ENCODE measurements at places on chromosomes 5 and 9.

DNA sequence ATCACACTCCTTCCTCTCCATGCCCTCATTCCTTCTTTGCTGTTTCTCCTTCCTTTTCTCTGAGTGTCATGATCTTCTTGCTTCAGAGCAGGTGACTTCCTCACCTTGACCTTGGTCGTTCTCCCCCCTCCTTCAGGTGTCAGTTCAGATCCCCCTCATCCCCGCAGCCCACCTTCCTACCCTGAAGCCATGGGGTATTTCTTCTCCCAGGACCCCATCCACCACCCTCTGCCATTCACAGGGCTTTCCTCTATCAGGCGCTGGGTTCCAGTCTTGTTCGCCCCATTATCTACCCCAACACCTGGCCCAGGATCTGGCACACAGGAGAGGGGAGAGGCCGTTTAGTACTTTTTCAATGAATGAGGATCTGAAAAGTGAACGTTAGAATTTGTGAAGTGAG is 101.0 kb downstream of the NSG2 start:
- DNase-seq = no peak

GRCh38 chr5:153619771-153620170 is 129.3 kb downstream of the GRIA1 start:
- DNase-seq = no peak

- no peak for DNase-seq
Observed at GRCh38 chr9:33273972-33274328, 9.1 kb downstream of the CHMP5 start.

DNA sequence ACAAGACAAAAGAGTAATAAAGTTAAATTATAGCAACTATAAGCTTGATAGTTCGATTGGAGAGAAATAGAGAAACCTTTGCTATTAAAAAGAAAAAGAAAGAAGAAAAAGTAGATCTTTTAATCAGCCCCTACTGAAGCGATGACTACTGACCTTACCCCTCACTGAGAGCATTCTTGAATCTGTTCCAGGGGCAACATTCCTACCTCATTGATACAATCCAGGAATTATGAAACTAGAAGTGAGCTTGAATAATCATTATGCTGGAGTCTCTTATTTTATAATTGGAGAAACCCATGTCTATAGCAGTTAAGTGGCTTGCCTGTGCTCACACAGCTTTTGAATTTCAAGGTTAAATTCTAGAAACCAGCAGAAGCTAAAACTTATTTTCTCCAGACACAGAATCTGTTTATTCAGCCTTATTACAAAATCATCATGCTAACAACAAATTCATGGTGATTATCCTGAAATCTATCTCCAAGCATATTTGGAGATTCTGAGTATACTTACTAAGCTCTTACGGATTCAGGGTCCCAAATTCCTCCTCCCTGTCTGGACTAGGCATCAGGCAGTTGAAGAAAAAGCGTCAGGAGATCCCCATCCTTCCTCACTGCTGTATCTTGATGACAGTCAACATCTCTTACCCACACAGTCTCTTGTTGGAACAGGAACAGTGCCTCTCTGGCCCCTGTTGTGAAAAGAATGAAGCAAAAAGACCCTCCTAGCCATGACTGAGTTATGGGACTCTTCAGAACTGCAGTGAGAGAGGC is 547.6 kb upstream of the WWC1 start:
- DNase-seq = no peak

DNA sequence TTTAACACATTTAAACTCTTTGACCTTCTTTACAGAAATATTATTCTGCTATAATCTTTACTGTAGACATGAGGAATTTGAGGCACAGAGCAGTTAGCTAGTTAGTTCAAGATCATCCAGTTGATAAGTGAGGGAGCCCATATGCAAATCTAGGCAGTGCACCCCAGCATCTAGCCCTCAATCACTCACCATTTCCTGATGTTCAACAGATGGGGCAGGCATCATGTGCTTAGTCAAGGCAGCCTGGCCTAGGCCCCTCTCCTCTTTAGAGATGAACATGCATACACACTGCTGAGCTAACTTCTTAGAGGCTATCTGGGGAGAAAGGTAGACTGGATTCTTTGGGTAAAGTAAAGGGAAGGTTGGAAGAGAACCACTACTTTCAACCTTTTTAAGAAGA is 206.8 kb upstream of the SLC24A2 start:
- DNase-seq = no peak

- no peak for DNase-seq
Observed at GRCh38 chr5:84450617-84451414, 66.1 kb upstream of the EDIL3 start.

- no peak for DNase-seq
Observed at GRCh38 chr5:58322453-58322852, 137.4 kb downstream of the PLK2 start.

DNA sequence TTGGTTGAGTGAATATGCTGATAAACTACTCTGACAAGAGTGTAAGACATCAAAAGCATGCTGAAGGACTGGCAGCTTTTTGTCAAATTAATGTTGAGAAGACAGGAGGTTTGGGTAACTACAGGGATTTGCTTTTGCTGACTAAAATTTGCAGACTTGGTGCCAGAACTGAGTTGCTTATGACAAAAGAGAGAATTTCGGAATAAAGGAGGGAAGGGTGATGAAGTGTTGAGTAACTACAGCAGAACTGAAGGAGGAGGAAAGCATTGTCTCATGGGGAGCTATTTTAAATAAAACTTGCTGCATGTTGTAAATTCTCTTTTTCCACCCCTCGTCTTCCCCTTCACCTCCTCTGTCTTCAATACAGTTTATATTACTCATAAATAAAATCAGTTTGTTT is 296.1 kb downstream of the YTHDC2 start:
- no peak for DNase-seq

DNA sequence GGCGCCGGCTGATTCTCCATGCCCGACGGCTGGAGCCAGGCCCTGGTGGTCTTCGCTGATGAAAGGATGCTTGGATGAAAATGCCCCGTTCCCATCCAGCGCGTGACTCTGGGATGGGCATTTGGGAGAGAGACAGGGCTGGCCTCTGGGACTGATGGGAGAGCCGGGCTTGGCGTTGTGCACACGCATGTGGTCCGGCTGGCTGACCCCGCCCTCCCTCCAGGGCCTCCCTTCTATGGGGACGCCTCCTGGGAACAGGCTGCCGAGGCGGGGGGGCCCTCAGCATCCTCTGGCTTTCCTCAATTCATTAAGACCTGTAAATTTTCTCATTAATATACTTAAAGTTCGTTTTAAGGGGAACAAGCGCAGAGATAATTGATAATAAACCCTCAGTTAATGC is 36.8 kb downstream of the UNC5A start:
- DNase-seq = no peak

DNA sequence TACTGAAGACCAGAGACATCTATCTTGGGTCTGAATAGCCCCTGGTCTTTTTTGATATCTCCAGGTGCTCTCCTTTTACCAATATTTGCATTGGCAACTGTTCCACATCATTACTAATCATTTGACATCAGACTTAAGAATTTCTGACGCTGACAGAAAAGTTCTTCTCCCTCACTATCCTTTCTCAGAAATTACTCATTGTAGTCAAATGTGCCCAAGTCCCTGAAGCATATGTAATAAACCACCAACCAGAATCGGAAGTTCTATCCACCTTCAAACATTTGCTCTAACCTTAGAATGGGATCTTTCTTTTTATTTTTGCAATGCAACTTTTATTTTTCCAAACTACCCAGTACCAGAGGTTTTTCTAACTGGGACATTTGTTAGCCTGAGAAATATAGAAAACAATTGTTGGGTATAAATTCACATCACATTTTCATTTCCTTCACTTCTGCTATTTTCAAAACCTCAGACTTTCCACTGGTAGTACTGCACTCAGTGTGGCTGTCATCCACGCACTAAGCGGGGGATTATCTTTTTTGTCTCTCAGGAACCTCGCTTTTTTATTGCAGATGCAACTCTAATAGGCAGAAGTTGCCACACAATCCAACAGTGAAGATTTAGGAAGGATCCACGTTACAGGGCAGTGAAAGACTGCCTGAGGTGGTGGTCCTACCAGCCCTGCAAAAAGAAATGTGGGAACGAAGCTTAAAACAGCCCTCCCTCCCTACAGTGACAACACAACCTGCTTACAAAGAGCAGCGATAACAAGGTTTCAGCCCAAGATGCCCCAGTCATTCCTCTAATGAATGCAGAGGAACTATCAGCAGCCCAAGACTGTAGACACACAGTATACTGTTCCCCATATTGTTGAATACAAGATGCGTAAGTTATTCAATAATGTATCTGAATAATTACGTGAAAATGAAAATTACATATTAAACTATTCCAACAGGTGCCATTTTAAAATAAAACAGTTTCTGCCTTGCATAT is 201.2 kb downstream of the EBF1 start:
- no peak for DNase-seq

DNA sequence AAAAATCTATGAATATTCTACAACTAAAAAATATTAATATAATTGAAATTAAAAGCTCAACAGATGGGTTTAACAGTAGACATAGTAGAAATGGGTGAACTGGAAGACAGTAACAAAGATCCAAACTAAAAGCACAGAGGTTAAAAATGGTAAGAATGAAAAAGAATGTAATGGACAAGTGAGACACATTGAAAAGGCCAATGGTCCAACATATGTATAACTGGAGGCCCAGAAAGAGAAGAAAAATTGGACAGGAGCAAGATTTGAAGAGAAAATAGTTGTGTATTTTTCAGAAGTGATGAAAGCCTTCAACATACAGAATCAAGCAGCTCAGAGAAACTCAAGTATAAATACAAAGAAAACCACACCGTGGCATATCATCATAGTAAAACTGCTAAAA is 58.6 kb downstream of the PCDHGC5 start:
- no peak for DNase-seq

DNA sequence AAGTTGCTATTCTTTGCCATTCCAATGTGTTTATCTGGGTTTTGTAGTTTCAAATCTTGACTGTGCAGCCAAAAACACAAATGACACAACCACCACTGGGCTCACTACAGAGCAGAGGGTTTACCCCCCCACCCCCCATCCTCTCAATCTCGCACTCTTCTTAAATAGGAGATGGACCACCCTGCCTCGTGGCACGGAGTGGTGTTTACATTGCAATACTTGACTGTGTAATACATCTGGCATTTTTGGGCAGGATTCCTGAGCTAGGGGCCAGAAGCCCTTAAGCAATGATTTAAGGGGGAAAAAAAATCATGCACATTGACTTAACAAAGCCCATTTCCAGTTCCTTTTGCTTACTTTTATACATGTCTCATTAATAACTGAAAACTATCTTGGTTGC is 19.0 kb downstream of the PTCH1 start:
- DNase-seq = no peak

DNA sequence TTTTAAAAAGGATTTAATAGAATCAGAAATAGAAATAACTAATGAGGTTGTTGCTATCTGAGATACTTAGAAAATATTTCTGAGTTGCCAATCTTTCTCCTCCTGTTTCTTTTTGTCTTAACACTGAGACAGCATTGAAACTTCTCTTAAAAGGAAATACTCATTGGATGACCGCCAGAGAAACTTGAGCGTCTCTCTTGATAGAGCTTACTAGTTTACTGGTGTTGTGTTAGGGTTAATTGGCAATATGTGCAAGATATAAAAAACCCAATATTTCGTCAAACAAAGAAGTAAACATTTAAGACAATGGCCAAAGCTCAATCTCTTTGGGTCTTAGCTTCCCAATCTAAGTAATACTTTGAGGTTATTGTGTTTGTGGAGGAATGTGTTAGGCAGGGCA is 176.4 kb upstream of the CHD1 start:
- DNase-seq = no peak

- DNase-seq = no peak
Observed at GRCh38 chr5:135467051-135467625, 15.0 kb upstream of the TIFAB start.

GRCh38 chr5:132753135-132753987 is 6.1 kb downstream of the CCNI2 start:
- no peak for DNase-seq

DNA sequence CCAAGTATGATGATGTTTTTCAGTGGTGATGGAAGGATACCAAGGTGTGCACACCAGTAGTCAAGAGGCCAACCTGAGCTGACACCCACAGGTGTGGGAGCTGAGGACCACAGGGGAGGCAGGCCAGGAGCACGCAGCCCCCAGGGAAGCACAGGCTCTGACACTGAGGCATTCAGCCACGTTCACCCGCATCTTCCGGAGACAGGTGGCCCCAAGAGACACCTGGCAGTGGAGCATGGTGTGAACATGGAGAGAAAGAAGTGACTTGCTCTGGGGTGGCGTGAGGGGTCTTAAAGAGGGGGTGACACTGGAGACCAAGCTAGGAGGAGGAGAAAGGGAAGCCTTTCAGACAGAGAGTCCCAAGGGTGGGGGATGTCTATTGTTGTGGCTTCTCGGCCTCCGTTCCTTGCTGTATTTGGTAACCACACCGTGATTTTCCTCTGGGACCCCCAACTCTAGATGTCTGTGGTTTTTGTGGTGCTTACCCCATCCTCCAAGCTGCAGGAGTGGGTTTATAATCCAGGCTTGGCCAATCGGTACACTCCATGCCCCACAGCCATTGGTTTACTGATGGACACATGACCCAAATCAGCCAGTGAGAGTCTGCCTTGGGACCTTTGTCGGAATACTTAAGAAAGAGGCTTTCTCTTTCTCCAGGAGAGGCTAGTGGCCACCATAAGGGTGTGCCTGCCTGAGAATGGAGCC is 84.6 kb downstream of the HRH2 start:
- DNase-seq = no peak

GRCh38 chr5:77846422-77847128 is 70.4 kb upstream of the TBCA start:
- DNase-seq = no peak

GRCh38 chr9:10026443-10026984 is 586.3 kb downstream of the PTPRD start:
- no peak for DNase-seq

DNA sequence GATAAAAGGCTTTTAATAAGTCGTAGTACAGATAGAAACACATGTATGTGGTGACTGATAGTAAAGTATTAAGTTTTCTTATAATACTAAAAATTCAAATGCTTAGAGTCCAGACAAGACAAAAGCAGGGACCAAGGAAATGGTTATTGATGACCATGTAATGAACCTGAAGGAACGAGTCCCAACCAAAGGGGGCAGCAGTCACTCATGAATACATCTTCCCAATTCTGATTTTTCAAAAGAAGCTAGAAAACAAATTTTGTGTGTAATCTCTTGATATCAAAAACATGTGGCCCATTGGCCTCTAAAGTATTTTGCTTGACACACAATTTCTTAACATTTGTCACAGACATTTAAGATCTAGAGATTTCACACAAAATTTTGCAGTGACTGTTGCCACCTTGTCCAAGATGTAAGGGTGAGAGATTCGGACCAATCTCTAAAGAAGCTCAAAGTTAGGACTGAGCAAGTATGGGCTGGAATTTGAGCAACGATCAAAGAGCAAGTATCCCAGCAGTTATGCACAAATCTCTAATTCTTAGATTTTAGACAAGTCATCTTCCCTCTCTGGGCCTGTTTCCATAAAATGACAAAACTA is 66.8 kb downstream of the ARL15 start:
- peak; percentile 6 for DNase-seq

DNA sequence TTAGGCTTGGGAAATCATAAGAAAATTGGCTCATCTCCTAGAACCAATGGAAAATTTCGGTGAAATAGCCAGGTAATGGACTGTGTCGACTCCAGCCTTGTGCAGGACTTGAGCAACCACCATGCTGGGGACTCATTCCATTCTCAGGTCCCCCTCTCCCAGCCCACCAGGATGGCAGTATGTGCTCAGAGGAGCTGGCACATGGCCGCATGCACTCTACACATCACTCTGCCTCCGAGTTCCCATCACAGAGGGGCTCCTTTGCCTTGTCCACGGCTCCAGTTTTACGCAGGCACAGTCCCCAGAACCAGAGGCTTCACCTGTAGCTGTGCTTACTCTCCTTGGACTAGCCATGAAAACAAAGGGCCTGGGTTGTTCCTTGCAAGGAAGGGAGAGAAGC is 149.3 kb downstream of the PAX5 start:
- DNase-seq = no peak

GRCh38 chr9:79946712-79947111 is 374.9 kb downstream of the TLE4 start:
- DNase-seq = no peak
